ENCODE measurements at places on chromosomes 11 and 22.

GRCh38 chr11:73287400-73288101 is 15.4 kb downstream of the P2RY6 start:
- DNase-seq: no peak

DNA sequence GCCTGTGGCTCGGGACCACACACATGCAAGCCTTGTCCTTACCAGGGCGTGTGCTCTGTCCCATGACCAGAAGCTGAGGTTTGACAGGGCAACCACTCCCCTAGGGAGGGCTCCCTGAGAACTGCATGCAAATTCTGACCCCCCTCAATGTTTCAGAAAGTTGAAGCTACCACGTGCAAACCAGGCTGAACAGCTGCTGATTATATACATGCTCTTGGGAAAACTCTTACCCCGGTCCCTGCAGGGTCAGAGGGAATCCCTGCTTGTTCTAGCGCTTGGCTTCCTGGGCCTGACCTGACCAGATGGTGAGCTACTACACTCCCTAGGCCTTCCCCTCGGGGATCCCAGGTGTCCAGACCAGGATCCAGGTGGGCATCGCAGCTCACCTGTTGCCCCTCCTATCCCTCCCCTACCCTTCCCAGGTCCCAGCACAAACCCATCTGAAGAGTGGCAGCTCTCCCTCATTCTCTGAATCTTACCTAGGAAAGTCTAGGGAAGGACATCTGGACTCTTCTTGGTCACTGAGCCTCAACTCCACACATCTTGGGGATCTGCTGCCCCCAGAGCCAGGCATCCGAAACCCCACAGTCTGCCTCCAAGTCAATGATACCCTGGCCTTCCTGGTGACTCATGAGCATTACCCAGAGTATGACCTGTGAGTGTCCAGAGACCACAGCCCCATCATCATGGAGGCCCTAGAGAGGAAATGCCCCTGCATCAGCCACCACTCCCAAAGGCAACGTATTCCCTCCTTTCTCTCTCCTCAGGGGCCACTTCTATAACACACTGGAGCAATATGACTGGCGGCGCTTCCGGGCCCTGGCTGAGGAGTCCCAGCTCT is 61.5 kb downstream of the BTG4 start:
- DNase-seq: no peak

DNA sequence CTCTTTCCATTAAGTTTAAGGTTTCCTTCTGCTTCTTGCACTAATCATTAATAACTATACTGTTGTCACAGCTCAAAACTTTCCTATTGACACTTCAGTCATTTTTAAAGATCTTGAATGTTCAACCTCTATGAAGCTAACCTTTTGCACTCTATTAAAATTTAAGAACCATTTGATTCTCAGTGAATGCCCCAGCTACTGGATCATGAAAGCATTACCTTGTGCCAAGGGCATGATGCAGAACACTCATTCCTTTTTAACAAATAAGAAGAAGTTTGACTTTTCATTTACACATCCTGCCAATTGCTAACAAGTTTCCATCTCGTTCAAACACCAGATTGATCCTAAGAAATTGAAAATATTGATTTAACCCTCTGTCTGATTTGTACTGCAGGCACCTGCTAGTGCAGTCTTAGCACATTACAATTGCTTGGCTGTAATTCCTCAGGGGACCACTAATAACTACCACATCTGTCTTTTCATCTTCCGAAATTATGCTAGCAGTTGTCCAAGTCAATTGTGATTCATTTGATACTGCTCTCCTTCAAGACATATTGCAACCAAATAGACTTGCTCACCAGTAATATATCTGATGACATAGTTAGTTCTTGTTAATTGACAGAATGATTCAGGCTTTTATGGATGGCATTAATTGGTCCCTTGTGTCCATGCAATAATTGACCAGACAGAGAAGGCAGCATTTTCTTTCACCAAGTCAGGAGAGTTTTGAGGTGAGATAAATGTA is 158.4 kb downstream of the TEAD1 start:
- no peak for DNase-seq

- DNase-seq: no peak
Observed at GRCh38 chr11:132821014-132821413, 711.3 kb downstream of the OPCML start.

- no peak for DNase-seq
Observed at GRCh38 chr11:78339945-78340344, 77.7 kb downstream of the GAB2 start.

GRCh38 chr22:44962741-44963454 is 46.9 kb downstream of the PHF21B start:
- no peak for DNase-seq

- DNase-seq: no peak
Observed at GRCh38 chr11:13859892-13860291, 102.6 kb upstream of the SPON1 start.

- no peak for DNase-seq
Observed at GRCh38 chr11:35600331-35600838, 17.9 kb upstream of the FJX1 start.

- peak; percentile 29 for DNase-seq
Observed at GRCh38 chr22:25081409-25081824, 118.2 kb upstream of the CRYBB3 start.

Data from KBM-7 (cell line).